ENCODE measurements at places on chromosomes 13 and 19.
A peak's percentile ranks its signal among the peaks of the same experiment; 100 is the strongest.

DNA sequence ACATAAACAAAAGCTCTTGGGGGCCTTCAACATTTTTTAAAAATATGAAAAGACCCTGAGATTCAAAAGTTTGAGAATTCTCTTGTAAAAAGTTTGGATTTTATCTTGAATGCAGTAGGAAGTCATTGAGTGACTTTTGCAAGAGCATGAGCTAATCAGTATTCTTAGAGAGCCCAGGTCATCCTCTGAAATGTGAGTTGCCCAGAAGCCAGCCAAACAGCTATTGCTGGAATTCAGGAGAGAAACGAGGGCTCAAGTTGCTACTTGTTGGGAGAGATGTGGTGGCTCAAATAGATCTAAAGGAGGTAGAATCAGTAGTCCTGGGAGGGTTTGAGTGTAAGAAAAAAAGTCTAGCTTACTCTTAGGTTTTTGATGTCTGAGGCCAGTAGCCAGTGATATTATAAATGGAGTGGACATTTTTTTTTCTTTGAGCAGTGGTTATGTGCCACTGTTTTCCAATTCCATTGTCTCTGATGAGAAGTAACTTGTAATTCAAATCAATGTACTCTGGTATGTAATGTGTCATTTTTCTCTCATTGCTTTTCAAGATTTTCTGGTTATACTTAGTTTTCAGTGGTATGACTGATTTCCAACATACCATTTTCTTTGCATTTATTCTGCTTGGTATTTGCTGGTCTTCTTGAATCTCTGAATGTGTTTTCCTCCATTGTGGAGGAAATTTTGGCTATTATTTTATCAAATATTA lies 30.7 kb downstream of the LMO7 start:
- no peak for DNase-seq

DNA sequence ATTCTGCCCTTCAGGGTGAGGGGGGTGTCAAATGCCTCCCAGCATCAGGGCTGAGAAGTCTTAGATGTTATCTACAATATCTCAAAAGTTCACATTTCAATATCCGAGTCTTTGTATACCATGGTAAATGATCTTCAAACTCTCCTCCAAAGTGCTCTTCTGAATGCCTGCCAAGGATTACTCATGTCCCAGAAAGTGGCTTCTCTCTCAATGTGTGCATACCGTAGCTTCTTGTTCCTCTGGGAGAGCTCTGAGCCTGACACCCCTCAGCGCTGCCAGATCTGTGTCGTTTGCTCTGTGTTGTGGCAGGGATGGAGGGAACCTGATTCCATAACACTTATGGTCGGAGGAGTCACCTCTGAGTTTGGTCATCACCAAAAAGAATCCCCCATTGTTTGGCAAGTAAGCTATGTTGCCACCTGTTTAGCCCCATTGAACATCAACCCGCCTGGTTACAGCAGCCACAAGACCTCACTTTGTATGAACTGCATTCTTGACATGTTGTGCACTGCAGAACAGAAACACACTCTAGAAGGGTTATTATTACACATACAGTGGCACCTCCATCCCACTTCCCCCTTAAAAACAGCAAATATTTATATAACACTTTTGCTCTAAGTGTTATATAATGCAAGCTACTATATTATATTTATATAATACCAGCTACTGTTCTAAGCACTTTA lies 163.1 kb upstream of the MIR17HG start:
- no peak for DNase-seq

DNA sequence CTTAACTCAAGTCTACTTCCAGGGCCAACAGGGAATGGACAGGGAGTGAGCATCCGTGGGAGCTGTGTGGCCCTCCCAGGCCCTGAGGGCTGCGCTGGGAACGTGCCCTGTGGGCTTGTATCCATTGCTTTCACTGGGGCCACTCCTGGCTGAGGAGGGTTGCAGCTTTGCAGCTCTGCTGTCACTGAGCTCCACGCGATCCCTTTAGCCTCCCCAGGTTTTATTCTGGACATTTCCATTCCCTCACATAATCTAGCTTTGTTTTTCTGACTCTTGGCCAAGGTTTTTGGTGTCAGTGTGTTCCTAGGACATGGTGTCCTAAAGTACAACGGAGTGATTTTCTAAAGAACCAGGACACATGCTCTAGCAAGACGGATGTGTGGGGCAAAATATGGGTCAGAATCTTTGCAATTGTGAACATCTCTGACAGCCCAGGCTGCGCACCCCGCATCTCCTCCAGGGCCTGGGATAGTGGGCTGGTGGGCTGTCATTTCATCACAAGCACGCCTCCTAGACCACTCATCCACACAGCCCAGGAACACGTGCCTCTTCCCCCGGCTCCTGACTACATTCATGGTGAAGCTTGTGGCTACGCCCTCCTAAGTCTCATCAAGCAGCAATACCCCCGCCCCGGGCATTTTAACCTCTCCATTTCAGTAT lies 28.0 kb downstream of the GGACT start:
- no peak for DNase-seq

- DNase-seq, result no peak
Measured at GRCh38 chr13:113116871-113117271, 5.7 kb upstream of the F10 start.

- DNase-seq, result no peak
Measured at GRCh38 chr19:6579450-6580178, 11.3 kb downstream of the CD70 start.

DNA sequence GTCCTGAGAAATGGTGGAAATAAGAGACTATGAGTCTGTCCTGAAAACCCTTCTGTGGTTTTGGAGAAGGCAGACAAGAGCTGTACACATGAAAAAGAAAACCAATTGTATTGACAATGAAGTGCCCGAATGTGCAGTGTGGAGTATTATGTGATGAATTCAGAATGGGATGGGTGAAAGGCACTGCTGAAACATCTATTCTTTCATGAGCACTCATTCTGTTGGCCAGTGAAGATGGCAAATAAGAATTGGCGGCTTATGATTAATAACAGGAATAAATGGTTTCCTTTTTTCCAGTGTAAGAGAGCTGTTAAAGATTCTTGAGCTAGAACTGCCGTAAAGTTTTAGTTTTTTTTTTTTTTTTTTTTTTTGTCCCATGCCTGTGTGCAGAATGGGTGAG lies 5.7 kb downstream of the POLR1D start:
- no peak for DNase-seq

DNA sequence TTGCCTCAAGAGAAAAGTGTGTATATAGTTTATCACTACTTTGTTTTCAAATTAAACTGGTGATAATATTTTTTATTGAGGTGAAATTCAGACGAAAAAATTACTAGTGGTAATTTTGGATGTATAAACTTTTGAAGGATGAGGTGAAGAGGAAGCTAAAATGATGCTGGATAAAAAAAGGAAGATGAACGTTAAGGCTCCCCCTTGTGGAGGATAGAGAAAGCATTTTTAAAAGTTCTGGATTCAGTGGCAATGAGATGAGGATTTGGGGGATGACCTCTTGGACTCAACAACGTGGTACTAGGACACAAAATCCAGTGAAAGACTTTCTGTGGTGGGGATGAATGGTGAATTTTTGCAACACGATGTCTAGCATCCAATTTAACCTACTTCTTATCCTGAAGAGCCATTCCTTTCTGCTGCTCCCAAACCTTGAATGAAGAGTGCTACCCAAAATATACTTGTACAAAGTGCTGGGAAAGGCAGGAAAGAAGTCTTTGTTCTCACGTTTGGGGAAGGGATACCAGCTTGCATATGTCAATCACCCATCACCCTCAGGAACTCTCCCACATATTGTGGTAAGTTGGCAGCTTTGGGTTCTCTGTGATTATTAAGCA lies 7.3 kb upstream of the SIGLEC5 start:
- no peak for DNase-seq

- no peak for DNase-seq
Measured at GRCh38 chr19:49894879-49895565, 1.7 kb downstream of the IL4I1 start.

GRCh38 chr19:22901431-22902130 lies 69.5 kb downstream of the ZNF723 start:
- no peak for DNase-seq

DNA sequence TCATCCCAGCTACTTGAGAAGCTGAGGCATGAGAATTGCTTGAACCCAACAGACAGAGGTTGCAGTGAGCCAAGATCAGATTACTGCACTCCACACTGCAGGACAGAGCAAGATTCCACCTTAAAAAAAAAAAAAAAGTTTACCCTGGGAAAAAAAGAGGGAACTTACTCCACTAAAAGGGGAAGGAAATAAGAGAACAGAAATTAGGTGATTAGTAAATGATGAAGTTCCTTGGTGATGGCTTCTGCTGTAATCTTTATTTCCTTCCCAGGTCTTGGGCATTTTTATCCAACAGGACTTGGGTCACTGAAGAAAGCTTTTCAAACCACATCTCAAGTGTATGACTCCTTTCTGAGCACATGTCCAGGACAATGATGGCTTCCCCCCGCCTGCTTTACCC lies 9.3 kb downstream of the ZNF780A start:
- DNase-seq, result no peak

- DNase-seq, result no peak
Measured at GRCh38 chr19:42965176-42965575, 28.2 kb upstream of the PSG7 start.

DNA sequence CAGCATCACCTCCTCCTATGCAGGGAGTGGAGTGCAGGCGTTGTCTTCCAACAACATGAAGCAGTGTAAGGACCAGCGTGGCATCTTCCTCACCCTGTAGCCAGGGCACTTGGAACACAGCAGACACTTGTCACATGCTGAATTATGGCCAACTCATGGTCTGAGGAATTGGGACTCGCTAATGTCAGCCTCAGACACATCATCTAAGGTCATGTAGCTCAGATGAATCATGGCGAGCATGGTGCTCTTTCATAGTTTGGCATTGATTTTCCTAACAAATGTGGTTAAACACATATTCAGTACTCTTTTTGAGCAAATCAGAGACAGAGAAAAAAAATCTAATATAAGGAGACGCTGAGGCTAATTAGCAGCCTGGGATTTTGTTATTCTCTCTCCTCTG lies 99.6 kb upstream of the SGCG start:
- no peak for DNase-seq

DNA sequence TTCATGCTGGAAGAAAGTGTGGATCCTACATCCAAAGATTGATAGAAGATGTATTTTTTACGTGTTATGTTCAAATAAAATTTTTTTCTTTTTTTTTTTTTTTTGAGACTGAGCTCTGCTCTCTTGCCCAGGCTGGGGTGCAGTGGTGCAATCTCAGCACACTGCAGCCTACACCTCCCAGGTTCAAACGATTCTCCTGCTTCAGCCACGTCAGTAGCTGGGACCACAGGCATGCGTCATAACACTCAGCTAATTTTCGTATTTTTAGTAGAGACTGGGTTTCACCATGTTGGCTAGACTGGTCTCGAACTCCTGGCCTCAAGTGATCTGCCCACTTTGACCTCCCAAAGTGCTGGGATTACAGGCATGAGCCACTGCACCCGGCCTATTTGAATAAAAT lies 65.7 kb downstream of the KLF12 start:
- DNase-seq, result no peak

DNA sequence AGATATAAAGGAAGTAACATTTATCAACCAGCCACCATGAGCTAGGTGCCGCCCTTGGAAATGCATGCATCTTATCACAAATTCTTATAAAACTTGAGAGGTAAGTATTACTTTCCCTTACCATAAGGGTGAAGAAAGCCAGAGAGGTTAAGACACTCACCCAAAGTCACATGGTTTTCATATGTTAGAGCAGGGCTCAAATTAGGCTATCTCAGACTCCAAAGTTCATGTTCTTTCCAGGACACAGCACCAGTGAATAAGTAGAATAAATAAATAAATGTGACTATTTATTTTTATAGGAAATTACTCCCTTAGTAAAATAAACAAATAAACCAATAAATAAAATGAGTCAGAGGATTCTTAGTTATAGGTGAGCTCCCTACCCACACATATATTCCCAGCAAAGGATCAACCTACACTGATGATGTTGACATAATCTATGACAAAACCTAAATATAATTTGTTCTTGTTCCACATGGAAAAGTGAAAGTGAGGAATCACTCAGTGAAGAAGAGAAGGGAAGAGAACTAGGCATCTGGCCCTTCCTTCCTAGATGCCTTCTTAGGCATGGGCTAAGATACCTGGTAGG lies 27.2 kb downstream of the SPRY2 start:
- no peak for DNase-seq

DNA sequence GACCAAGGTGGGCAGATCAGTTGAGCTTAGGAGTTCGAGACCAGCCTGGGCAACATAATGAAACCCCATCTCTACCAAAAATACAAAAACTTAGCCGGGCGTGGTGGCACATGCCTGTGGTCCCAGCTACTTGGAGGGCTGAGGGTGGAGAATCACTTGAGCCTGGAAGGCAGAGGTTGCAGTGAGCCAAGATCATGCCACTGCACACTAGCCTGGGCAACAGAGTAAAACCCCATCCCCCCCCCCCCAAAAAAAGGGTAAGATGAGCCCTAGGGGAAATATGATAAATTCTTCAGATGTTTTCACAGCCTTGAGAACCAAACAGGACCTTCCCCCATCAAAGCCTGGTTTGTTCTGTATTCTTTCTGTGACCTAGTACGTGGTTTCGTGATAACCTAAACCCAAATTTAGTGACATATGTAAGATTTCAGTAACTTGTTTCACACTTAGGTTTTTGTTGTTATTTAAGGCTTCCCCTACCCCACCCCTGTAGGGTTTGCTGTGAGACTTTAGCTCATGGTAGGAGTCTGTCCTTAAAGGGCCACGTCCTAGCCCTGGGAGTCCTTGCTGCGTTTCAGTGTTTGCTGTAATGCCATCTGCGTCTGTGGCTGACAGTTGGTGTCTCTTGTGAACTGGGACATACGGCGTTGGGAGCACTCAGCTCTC lies 49.6 kb downstream of the MYO9B start:
- no peak for DNase-seq

- peak; percentile 20 for DNase-seq
Measured at GRCh38 chr19:56111601-56112312, 9.3 kb downstream of the ZNF787 start.

GRCh38 chr13:51608857-51609406 lies 24.7 kb downstream of the WDFY2 start:
- no peak for DNase-seq

- DNase-seq, result no peak
Measured at GRCh38 chr13:28983641-28984040, 163.5 kb downstream of the MTUS2 start.

DNA sequence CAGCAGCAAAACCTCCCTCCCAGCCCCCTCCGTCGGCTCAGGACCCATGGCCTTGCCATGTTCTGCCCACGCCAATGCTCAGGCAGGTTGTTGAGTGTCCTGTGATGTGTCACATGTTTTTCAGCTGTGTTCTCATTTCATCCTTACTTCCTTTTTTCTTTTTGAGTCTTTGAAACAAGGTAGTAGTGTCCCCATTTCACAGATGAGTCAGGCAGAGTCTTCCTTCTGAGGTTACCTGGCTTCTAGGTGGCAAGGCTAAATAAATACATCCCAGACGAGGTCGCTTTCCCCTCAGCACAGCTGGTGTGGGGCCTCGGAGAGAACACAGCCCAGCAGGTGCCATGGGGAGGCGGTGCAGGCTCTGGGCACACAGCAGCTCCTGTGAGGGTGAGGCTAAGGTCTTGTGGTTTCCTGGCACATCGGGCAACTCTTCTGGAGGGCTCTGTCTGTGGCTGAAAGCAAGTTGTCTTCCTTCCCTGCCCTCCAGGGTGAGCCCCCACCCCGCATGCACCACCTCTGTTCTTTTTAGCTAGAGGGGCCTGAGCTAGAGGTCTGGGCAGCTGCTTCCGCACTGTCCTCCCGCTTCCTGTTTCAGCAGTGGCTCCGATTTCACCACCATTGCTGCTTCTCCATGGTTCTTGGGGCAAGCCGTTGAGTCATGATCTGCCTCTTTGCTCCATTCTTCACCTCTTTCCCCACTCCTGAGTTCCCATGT lies 15.1 kb downstream of the PRAM1 start:
- peak; percentile 21 for DNase-seq

GRCh38 chr19:31152906-31153305 lies 196.3 kb downstream of the TSHZ3 start:
- no peak for DNase-seq

GRCh38 chr19:38266981-38267597 lies 2.7 kb downstream of the SPINT2 start:
- DNase-seq, result no peak
